KBM-7 (cell line): ENCODE measurements at places on chromosomes 2 and 18.

DNA sequence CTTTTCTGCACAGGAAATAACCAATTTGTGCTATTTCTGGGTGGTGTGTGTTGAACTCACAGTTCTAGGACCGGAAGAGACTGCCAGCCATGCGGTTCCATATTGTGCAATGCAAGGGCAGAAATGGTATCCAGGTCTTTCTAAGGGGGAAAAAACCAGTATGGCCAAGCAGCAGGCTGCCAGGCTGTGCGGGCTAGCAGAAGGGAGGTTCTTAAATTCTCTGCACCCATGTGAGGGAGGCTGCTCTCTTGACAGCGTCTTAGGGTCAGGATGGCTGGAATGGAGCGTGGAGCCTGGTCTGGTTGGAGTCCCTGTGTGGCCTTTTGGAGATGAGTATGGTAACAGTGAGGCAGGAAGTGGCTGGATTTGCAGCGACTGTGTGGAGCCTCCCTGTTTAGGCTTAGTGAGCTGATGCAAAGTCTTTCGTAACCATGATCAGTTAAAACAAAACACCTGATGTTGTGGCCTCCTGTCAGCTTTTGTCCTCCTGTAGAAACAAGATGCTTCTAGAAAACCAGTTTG, 52.6 kb downstream of the NCK2 start:
- peak; percentile 96 for DNase-seq

DNA sequence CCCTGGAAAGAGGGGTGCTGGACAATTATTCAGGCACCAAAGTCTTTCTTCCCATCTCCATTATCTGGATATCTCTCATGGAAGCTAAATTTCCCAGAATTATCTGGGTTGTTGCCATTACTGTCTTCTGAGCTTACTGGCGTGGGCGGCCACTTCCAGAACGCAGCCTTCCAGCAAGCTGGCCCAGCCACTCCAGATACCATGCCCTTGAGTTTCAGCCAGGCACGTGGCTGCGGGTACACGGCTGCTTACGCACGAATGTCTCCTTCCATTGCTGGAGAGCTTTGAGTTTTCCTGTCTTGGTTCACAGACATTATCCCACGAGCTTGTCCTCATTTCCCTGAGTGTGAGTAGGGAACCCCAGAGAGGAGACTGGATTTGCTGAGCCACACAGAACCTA, 32.7 kb downstream of the CELF4 start:
- DNase-seq = no peak

DNA sequence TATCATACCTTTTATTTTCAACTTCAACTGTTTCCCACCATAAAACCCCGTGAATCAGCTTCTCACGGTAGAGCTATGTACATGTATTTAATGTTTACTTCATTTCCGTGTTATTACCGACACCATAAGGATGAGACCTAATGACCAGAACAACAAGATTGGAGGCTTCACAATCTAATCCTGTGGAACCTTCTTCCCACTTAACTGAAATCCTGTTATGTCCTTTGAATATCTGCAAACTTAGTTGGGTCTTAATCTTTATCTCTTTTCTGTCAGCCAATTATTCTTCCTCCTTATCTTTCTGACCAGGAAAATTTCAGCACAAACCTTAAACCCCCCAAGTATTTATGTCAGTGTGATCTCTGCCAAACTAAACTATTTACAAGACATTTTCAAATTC, 214.4 kb downstream of the TMX3 start:
- no peak for DNase-seq

GRCh38 chr18:59484131-59484530, 125.1 kb upstream of the LMAN1 start:
- DNase-seq = no peak

DNA sequence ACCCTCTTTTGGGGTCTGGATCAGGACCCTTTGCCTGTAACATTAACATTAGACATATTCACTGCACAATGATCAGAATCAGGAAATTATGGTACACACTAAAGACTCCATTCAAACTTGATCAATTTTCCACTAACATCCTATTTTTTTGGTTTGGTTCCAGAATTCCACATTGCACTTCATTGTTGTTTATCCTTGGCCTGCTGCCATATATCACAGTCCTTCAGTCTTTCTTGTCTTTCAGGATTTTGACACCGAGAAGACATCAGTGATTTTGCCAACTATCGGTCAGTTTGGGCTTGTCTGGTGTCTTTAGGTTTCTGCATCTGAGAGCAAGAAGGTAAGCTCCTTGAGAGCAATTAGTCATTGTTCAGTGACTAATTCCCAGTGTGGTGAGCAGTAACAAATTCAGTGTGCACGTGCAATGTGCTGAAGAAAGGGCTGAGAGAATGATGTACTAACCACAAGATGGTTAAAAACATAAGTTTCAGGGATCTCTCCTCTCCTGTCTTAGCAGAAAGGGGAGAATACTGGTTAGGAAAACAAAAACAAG, 23.5 kb downstream of the MARCHF4 start:
- no peak for DNase-seq

DNA sequence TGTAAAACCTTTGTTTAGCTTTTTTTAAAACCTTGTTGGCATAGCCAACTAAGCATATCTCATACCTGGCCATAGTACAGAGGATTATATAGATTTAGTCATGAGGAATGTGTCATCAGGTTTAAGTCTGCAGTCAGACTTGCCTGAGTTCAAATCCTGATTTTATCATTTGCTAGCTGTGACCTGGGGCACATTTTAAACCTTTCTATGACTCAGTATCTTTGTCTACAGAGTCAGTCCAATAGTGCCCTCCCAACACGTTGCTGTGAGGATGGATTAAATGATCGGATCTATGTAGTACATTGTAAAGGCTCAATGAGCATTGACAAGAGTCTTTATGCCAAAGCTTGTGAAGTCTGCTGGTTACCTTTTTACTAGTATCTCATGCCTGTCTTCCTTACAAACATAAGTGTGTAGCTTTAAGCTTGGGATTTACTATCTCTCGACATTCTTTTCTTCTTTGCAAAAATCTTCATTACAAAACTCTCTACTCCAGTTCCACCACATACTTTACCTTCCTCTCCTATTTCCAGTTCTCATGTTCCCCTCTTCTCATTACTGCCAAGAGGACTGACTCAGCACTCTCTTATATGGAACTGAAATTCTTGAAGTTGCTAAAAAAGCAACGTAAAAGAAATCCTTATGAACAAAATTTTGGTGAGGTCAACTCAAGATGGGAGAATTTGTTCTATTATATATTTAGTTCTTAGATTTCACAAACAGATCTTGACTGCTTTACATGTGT, 68.1 kb upstream of the RBMS1 start:
- no peak for DNase-seq

DNA sequence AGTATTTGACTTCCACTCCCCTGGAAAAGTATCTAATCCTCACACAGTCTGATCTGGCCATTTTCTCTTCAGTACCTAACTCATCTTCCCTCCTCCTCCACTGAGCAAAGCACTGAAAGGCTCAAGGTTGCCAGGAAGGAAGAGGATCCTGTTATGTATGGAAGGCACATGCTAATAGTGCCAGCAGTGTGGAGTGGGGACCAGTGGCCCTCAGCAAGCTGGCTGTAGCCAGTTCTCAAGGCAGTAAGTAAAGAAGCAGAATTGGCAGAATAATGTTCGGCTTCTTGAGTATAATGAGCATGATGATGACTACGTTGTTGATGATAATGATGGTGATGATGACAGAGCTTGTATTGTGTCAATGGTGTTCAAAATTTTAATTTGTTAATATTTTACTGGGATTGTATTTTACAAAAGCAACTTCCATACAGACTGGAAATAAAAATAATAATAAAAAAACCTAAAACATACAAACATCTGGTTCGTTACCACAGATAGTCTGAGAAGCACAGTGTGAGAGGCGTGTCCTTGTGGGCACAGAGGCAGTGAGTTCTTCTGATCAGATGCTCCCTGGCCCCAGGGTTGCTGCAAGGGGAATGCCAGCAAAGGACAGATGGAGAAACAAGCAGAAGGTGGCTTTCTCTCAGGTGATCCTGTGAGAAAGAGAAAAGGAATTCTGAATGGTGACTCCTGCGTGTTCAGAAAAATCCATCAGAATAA, 528.8 kb downstream of the CMPK2 start:
- DNase-seq = no peak

DNA sequence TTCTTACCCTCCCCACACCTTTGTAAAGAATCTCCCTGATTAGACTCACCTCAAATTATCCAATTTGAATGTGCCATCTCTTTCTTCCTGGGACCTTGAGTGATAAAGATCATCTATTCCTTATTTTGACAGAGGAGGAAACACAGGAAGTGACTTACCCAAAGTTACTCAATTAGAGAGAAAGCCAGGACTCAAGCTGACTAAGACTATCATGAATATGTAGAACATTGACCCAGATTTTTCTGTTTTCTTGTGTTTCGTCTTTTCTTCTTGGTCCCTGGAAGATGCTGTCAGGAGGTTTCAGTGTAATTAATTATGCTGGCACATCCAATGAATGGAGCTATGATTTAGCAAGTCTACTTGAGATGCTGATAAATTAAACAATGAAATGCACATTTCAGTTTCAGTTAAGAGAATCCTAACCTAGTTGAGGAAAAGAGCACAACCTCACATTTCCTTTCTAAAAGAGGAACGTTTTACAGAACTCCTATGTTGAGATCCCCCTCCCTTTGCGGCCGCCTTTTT, 380.4 kb downstream of the CLIP4 start:
- no peak for DNase-seq

DNA sequence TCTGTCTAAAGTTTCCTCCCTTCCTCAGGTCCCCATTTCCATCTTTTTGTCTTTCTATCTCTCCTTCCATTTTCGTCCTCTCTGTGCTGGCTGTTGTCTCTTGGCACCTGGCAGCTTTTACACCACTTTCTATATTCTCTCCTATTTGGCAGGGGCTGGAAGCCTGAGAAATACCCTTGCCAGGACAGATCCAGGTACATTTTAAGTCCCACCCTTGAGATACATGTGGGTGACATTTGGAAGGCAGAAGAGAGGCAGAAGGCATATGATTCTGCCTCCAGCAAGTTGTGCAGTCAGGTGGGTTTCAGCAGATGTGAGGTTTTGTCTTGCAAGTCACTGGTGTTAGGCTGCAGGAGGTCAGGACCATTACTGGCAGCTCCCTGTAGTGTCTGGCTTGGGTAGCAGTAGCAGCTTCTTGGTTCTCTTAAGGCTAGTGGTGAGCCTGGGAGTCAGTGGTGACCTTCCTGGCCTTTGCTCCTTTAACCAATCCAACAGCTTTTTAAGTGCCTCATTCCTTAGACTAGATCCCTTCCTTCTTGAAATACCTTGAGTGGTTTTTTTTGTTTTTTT, 90.1 kb downstream of the CAPN13 start:
- DNase-seq = no peak

GRCh38 chr18:79888016-79888415, 63.4 kb downstream of the SLC66A2 start:
- DNase-seq = no peak

DNA sequence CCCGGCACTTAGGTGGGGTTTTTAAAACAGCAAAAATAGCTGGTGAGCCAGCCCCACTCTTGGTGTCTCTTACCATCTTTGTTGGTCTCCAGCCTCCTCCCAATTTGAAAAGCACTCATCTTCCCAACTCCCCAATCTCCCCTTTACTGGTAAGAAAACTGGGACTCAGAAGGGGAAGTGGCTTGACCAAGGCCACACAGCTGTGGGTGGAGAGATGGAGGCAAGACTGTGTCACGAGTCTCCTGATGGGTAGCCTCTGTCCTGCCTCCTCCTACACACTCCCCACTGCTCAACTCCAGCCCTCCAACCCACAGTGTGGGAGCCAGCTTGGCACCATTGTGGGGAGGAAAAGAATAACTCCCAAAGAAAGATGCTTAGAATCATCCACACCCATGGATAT, 140.4 kb downstream of the SMAD2 start:
- no peak for DNase-seq

- peak; percentile 31 for DNase-seq
Measured at GRCh38 chr2:239607517-239608191, 206.8 kb upstream of the HDAC4 start.

GRCh38 chr2:179974761-179975160, 32.3 kb downstream of the CWC22 start:
- DNase-seq = no peak

DNA sequence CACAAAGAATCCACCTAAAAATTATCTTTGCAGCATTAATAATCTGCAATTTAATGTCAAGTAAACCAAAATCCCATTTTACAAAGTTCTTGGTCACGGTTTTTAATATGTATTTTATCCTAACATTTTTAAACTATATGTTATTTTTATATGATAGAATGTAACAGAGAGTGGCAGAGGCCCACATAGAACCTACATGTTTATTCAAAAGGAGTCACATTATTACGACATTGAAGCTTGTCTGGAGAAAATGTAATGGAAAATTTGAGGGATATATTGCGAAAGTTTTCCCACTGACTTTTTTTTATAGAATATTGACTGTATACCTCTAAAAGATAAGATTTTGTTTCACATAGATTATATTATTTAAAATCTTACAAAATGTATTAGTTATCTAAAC, 89.7 kb upstream of the COL3A1 start:
- no peak for DNase-seq

DNA sequence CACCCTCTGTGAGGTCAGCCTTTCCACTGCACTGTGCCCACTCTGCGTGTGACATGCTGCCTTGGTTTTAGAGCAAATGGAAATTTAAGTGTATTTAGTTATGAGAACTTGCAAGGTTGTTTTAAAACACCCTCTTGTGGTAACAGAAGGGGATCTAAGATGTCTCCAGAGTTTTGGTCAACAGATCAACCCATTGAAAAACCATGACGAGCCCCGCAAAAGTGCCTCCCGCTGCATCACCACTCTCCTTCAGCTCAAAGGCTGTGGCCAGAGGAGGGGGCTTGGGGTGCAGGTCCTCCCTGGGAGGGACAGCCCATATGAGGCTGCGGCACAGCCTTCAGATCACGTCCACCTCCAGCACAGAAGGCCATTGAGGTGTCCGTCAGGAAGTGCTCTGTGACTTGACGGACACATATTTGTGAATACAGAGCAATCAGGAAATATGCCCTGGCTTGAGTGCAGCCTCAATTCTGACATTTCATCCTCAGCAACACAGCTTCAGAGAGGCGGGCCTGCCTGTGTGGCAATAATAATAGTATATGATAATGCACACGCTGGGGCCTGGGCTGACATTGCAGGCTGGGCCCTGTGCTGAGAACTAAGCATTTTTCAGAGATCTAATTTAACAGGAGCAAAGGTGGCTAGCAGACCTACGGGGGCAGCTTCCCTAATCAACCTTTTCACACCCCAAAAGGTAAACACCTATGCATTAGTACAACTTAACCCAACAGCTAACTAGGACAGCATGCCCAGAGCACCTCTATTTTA, 213.9 kb downstream of the ANAPC1 start:
- no peak for DNase-seq

GRCh38 chr2:28338046-28338817, 54.4 kb upstream of the FOSL2 start:
- no peak for DNase-seq

DNA sequence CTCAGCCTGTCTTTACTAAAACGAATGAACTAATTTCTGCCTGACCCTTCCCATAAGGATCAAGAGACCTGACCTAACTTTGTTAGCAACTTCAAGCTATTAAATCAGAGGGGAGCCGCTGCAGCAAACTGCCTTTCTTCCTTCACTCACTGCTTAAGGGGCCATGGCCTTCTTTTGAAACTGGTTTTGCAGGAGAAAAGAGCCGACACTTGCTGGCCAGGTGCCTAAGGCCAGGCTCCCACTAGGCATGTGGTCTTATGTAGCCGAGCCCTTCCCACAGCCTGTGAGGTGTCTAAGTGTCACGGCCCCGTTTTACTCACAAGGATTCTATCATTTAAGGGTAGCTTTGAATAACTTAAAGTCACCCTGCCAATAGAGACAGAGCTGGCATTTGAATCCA, 130.8 kb downstream of the ZNF236 start:
- DNase-seq = no peak

- no peak for DNase-seq
Measured at GRCh38 chr2:101790857-101791256, 93.3 kb downstream of the MAP4K4 start.
